CD8-positive, alpha-beta memory T cell (primary cell): ENCODE measurements at places on chromosomes 7 and 10. TPM values are rescaled to one million over a fixed set of nuclear protein-coding genes. Genes with fewer than 3 reads are reported as not detected.

DNA sequence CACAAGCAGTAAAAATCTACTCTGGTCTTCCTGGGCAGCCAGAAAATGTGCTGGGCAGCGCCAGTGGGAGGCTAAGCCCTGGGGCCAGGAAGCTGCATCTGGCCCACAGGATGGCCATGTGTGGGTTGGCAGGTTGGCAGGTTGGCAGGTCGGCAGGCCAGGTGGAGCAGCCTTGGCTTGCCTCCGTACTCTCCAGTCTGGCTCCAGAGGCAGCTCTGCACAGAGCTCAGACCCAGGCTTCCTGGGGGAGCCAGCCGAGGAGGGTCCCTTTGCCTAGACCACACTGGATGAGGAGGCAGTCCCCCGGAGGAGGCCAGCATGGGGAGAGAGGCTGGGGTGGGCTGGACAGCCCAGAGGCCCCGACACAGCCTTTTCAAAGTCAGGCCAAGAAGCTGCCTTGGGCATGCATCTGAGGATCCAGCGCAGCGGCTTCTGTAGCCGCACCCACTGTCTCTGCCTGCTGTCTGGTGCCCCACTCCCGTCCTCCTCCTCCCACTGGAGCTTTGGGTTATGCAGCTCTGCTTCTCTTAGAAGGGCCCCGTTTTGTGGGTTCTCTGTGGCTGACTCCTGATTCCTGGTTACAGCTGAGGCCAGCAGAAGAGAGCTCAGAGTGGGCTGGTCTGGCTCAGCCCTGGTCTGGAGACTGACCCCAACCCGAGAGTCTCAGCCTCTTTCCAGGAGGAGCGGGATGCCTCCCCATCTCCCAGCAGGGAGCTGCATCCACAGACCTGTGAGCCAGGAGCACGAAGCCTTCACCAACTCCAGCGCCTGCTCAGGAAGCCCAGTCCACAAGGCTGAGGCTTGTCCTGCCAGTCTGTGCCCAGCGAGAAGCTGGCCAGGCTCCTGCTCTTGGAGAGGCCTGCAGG, 44.6 kb downstream of the CFAP46 start:
- DNase-seq, result no peak

- DNase-seq, result no peak
Measured at GRCh38 chr7:16698200-16698905, 52.4 kb downstream of the BZW2 start.

DNA sequence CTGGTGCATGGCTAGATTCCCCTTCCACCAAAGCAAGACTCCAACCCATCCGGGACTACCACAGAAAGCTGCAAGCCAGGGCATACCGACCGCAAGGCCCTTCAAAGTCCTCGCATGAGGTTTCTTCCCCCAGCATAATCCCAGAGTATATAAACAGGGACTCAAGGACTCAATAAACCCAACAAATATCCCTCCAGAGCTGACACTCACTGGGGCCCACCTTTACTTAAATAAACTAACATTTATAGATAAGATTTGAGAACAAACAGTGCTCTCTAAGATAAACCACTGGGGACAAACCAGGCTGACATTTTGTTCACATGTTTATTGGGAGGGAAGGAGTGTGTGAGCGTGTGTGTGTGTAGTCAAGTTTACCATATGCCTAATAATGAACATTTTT, 138.2 kb downstream of the ADAM12 start:
- DNase-seq, result no peak

GRCh38 chr7:14236834-14237233, 247.4 kb upstream of the ETV1 start:
- DNase-seq, result no peak

- no peak for DNase-seq
Measured at GRCh38 chr10:26156019-26156418, 60.6 kb upstream of the GAD2 start.

DNA sequence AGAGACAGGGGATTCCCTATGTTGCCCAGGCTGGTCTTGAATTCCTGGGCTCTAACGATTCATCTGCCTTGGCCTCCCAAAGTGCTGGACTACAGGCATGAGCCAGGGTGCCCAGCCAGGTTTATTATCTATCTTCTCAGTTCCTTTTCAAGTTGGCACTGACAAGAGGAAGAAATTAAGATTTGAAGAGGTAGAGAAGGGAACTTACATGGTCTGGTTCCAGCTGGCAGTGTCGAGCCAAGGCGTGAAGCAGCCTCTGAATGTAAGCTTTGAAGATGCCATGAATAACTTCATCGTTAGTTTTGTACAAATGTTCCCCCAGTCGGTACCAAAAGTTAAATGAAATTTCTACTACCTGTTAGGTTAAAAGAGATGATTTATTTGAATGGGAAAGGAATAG, 57.7 kb downstream of the TNPO3 start:
- no peak for DNase-seq

DNA sequence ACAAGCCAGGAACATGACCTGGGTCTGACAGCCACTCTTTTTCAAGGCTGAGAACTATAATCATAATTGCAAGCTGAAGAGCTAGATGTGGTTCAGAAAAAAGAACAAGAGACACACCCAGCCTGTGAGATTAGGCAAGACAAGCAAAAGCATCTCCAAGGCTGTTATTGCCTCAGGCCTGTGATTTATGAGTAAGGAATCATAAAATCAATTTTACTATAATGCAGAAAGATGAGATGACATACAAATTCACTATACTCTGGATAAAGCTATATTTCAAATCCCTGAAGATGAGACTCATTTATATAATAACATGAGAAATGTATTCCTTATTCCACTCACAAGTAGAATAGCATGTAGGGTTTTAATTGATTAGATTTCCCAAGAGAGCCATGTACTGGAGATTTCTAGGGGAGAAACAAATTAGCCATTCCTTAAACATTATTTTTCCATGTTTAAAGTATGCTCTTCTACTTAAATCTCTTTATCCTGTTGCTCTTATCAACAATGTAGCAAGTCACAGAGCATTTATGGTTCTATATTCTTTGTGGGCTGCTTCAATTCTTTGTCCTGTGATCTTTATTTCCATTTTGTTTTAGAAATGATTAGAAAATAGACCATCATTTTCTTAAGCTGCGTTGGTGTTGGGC, 47.4 kb downstream of the FHIP2A start:
- no peak for DNase-seq

DNA sequence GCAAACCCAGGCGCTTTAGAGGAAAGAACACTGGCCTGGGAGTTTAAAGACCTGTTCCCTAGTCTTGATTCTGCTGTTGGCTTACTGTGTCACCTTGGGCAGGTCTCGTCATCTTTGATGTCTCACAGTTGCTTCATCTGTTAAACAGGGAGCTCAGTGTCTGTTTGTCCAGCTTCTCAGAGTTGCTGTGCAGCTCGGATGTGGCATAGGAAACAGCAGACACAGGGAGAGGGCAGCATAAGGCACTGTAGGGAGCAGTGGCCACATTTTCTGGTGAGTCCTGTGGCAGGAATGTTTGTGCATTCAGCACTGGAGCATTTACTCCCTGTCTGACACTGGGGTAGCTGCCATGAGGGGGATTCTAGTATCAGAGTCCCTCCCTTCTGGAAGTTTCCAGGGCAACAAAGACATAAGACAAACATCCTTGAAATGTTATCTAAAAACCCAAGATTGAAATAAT, 2.0 kb downstream of the REPIN1 start:
- no peak for DNase-seq

- DNase-seq, result peak; percentile 34
Measured at GRCh38 chr10:100970076-100970913, 991 bp downstream of the SEMA4G start.

DNA sequence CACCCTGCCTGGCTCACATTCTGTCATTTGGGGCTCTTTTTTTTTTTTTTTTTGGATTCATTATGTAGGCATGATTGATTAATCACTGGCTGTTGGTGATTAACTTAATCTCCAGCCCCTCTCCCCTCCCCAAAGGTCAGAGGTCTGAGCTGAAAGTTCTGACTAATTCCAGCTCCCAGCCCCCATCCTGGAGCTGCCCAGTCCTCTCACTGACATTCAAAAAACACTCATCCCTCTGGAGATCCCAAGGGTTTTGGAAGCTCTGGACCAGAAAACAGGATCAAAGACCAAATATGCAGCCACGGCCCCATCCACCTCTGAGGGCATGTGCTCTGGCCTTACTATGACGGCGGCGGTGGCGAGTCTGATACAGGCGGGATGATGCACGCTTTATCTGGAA, 53.8 kb downstream of the RBM17 start:
- no peak for DNase-seq

DNA sequence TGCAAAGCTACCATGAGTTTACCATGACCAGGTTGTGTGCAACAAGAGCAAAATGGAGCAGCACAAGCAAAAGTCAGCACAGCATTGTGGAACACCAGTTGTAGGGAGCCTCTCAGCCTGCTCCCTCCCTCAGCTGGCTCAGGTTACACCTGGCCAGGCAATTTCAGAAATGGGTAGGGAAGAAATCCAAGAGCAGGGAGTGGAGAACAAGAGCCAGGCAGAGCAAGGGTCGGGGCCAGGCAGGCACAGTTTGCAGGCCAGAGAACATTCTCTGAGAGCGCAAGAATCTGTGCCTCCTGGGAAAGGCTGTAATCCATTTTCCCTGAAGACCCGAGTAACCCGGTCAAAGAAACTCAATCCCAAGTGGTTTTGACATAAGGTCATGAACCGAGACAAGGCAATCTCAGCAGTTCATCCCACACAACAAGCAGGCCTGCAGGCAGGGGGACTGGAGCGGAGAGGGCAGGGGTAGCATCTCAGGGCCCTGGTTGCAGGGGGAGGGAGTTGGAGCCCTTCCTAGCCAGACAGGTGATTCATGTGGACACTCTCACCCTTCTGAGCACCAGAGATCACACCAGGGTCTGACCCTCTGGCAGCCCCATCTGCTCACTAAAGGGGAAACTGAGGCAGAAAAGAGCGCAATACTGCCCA, 258.4 kb downstream of the PLXNA4 start:
- no peak for DNase-seq

- DNase-seq, result no peak
Measured at GRCh38 chr7:46133751-46134150, 212.7 kb upstream of the IGFBP3 start.

GRCh38 chr7:17598846-17599245, 300.4 kb downstream of the AHR start:
- DNase-seq, result no peak

DNA sequence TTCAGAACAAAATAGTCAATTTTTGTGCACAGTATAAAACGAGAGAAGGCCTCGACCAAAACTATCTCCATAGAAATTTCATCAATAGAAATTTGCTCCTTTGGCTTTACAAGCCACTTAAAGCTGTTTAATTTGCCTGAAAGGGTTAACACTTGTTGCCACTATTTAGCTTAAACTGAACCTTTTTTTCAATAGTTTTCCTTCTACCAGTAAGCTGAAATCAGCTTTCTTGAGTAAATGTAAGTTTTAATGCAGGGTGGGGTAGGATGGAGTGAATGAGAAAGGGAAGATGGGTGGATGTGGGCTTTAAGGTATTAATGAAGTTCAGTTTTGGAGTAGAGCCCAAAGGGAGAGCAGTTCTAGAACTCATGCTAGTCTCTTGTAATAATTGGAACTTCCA, 39.5 kb downstream of the ARL4A start:
- DNase-seq, result no peak

- DNase-seq, result no peak
Measured at GRCh38 chr10:49759787-49760551, 2.2 kb downstream of the OGDHL start.

DNA sequence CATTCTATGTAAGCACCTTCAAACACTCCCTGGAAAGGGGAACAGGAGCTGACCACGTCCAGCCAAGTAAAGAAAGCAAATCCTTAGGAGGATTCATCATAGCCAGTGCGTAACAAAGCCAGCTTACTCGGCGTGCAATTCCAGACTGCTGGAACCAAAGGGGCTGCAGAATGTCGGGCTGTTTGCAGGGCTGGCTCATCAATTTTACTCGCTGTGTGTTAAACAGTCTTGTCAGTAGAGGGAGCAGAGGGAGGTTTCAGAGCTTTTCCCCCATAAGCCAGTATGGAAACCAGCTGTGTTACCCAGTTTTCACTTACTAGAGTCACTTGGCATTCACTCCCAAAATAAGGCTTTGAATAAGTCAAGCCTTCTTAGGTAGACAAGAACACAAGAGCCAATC, 127.1 kb downstream of the KMT2E start:
- no peak for DNase-seq

DNA sequence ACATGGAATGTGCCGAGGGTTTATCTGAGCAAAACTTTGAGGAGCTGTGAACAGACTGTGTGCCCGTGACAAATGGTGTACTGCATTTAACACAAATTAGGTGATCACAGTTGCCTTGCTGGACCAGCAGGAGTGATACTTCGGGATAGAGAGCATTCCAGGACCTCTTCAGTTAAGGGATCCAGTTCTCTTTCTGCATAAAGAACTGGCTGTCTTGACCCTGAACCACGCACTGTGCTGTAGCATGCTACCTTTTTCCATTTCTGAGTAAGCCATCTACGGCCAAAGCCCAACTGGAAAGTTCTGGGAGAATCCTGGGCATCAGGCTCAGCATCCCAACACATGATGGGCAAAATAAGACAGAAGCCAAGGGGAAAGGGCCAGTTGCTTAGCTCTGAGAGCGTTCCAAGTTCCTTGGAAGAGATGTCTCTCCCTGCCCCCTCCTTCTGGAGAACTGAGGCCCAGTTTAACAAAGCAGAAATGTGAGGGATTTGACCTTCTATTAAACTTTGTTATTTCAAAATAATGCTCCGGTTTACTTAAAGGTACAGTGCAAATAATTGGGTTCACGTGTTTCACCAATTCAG, 37.9 kb upstream of the ADD3 start:
- no peak for DNase-seq

DNA sequence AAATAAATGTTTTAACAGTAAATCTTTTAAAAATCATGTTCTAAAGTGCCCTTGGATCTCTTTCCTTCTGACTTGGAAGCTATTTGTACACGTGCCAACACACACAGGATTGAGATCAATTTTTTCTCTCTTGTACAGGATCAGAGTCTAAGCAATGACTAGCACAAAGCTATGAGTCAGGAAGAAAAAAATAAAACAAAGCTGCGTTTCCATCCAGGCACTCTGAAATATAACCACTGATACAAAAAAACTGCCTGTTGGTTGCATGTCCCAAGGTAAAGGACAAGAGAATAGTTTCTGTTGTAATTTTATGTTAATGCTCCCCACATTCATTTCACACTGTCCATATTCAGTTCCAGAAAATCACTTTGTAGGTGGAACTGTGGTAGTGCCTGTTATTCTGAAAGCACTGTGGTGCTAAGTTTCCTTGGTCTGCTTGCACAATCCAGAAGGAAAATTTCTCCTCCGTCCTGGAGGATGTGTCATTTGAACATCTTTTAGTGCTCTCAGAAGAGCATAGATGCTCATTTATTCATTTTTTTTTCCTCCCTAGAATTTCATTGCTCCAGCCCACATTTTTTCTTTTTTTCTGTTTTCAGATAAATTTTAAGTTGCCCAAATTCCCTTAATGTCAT, 113.4 kb downstream of the PLXDC2 start:
- no peak for DNase-seq

Gene GIMAP4
- polyA plus RNA-seq, result 577 TPM

Gene SLC12A9
- 9.5 TPM for polyA plus RNA-seq

Gene C10orf53
- not detected for polyA plus RNA-seq

Gene DNA2
- polyA plus RNA-seq, result 0.55 TPM

Gene ASIC3
- polyA plus RNA-seq, result not detected

Gene CALML3
- polyA plus RNA-seq, result not detected

Gene UPK3B
- polyA plus RNA-seq, result 0.16 TPM

Gene ACSL5
- polyA plus RNA-seq, result 85.5 TPM

Gene SCART1
- 3.2 TPM for polyA plus RNA-seq

Gene CUL1
- polyA plus RNA-seq, result 58.3 TPM

Gene CNTNAP2
- polyA plus RNA-seq, result not detected
